ENCODE measurements at places on chromosomes 4 and X.

DNA sequence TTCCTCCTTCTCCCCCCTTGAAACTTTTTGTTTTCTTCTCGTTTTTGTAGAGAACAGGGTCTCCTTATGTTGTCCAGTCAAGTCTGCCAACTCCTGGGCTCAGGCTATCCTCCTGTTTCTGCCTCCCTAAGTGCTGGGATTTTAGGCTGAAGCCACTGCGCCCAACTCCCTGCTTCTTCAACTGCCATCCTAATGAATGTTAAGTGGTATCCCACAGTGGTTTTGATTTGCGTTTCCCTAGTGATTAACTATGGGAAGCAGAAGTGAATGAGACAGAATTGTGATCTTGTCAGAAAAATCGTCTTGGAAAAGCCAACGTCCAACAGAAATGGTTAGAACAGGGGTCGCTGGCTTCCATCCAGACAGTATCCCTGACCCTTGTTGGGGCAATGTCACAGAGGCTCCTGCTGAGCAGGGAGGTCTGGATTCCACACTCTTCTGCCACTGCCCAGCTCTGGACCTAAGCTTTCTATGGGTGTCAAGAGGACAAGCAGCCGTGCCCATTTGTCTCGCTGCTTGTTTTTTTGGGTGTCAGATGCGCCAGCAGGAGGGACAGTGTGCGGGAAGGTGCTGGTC lies 869 bp upstream of the ADD1 start:
- no peak for DNase-seq

GRCh38 chr4:186347743-186348142 lies 81.8 kb downstream of the F11 start:
- no peak for DNase-seq

- DNase-seq: no peak
Observed at GRCh38 chrX:129553619-129554288, 13.7 kb downstream of the OCRL start.

DNA sequence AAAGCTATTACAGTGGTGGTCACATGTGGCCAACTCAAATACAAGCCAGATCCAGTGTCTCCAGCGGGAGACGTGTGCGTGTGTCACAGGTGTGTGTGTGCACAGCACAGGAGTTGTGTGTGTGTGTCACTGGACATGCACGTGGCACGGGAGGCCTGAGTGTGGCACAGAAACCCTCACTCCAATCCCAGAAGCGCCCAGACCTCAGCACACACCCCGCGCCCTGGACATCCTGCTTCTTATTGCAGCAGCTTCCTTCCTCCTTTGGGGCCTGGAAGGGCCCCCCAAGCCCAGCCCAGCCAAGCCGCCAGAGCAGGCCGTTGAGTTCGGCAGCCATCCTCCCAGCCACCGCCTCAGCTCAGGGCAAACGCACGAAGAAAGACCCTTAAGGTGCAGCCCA lies 37.9 kb downstream of the ACOX3 start:
- no peak for DNase-seq

GRCh38 chrX:88439935-88440334 lies 307.1 kb upstream of the CPXCR1 start:
- no peak for DNase-seq

DNA sequence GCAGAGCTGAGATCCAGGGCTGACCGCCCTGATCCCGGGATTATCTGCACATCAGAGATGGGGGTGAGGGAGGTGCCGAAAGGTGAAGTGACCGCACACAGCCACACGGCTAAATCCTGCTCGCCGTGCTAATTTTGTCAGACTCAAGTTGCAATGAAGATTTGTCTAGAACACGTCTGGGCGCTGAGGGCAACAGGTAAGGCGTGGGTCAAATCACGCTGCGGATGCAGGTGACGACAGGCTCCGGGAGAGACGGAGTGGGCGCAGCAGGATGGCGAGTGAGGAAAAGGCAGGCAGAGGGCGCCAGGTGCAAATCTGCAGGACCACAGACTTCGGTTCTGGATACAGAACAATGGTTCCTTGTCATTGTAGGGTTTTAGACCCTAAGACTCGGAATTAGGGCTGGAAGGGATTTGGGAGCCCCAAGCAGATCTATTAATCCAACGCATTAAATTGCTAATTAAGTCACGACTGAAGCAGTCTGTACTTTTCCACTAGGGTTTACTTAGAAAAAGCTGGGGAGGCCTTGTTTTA lies 1.9 kb upstream of the TBC1D14 start:
- DNase-seq: no peak

DNA sequence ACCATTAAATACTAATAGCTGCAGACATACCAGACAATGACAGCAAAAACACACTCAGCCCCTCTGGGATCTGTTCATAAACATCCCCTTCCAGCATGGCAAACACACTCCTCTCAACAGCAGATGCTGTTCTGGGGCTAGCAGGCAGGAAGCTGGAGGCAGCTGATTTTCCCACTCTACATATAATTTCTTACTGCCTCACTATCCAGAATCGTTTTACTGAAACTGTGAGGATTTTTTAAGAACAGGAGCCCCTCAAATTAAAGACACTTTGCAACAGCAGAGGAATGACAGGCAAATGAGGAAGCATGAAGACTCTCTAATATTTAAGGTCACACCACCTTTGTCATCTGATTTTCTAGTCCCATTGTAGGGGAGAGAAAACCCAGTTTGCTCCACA lies 2.2 kb downstream of the MAPK10 start:
- no peak for DNase-seq

- DNase-seq: no peak
Observed at GRCh38 chr4:110533940-110534339, 58.0 kb downstream of the ENPEP start.

DNA sequence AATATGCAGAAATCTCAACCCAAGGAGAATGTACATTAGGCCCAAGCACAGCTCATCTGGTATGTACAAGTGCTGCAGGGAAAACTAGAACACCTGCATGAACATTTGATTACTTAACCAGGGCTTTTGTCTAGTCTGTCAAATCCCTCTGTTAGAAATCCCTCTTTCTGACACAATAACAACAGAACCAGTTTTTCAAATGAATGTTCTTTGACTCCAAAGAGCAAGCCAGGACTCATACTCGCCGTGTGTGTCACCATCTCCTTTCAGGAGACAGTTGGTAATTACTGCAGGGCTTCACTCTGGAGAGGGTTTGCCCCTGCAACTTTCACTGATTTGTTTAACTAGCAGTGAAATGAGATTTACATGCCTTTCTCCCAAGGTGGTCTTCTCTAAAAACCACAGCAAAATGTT lies 143.0 kb upstream of the FAM241A start:
- DNase-seq: no peak

GRCh38 chr4:183797011-183797444 lies 108.1 kb upstream of the STOX2 start:
- no peak for DNase-seq

DNA sequence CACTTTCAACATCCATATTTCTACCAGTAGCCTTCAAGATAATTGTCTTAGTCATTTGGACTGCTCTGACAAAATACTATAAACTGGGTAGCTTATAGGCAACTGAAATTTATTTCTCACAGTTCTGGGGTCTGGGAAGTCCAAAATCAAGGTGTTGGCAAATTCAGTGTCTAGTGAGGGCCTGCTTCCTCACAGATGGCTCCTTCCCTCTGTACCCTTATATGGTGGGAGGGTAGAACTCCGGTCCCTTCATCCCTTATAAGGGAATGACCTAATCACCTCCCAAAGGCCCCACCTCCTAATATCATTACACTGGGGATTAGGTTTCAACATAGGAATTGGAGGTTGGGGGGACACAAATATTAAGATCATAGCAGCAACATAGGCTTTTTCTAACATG lies 7.4 kb upstream of the TBC1D25 start:
- DNase-seq: no peak

All from stimulated activated naive CD8-positive, alpha-beta T cell treated with anti-CD3 and anti-CD28 coated beads, Interleukin-15, amount 100 ng/mL, for 72 hours (primary cell).